ENCODE measurements at places on chromosomes 16 and 17.

- DNase-seq, result no peak
Measured at GRCh38 chr17:80812362-80813088, 179.1 kb upstream of the CHMP6 start.

DNA sequence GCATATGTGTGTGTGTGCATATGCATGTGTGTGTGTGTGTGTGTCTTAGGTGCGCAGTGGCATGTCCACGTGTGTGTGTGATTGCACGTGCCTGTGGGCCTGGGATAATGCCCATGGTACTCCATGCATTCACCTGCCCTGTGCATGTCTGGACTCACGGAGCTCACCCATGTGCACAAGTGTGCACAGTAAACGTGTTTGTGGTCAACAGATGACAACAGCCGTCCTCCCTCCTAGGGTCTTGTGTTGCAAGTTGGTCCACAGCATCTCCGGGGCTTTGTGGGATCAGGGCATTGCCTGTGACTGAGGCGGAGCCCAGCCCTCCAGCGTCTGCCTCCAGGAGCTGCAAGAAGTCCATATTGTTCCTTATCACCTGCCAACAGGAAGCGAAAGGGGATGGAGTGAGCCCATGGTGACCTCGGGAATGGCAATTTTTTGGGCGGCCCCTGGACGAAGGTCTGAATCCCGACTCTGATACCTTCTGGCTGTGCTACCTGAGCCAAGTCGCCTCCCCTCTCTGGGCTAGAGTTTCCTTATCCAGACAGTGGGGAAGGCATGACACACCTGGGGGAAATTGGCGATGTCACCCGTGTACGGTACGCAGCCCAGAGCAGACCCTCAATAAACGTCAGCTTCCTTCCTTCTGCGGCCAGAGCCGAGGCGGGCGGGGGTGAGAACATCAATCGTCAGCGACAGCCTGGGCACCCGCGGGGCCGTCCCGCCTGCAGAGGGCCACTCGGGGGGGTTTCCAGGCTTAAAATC is 47.6 kb downstream of the IL21R start:
- no peak for DNase-seq

GRCh38 chr16:49000594-49000993 is 281.0 kb downstream of the CBLN1 start:
- no peak for DNase-seq

DNA sequence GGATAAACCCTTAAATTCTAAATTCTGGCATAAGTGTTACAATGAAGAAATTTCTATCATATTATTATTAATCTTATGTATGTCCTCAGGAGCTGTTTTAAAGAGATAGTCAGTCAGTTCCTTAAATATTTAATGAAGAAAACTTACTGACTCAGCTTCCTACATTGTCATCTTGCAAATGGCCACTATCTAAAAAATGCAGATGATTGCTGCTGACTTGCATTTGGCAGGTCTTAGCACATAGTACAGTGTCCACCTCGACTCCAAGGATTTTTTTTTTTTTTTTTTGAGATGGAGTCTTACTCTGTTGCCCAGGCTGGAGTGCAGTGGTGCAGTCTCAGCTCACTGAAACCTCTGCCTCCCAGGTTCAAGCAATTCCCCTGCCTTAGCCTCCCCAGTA is 55.1 kb upstream of the CORO6 start:
- no peak for DNase-seq

DNA sequence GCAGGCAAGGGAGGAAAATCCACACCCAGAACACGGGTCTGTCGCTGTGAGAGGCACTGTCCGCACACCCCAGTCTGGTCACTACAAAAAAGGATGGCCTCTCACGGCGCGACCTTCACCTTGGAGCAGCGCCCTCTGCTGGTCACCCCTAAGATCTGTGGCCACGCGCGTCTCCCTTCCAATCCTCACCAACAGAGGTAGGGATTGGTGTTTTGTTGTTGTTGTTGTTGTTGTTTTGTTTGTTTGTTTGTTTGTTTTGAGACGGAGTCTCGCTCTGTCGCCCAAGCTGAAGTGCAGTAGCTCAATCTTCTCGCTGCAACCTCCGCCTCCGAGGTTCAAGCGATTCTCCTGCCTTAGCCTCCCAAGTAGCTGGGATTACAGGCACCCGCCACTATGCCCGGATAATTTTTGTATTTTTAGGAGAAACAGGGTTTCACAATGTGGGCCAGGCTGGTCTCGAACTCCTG is 15.0 kb upstream of the C17orf58 start:
- DNase-seq, result no peak

- no peak for DNase-seq
Measured at GRCh38 chr16:81784072-81784795, 5.1 kb downstream of the PLCG2 start.

DNA sequence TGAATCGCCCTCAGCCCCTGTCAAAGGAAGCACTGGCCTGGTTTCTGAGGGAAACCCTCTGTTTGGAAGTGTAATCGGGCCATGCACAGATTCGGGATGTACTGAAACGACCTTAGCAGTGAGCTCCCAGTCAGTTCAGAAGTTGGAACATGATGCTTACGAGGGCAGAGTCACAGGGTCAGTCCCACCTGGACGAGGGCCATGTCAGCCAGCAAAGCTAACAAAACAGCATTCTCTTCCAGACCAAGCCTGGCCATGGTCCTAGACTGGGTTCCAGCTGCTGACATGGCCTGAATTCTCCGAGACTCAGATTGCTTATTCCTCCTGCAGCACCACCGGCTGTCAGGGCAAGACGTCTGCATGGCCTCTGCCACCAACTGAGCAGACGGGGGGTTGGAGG is 192.2 kb upstream of the WSCD1 start:
- peak; percentile 16 for DNase-seq

DNA sequence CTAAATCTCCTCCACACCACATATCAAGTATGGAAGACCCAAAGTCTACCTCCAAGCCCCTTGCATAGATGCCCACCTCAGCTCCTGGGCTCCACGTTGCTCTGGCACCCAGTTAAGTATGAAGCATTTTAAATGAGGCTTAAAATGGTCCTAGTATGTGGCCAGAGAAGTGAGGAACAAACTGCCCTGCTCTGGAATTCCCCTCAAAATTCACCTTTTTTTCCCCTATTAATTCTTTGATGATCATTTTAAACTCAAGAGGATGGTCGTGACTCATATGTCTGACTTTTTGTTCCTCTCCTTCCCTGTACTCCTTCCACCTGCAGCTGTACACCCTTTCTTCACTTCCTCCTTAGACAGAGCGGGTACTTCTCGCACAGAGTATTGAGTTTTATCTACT is 234.5 kb upstream of the MYOCD start:
- DNase-seq, result no peak

GRCh38 chr17:36515837-36516236 is 18.8 kb downstream of the MYO19 start:
- no peak for DNase-seq

- DNase-seq, result no peak
Measured at GRCh38 chr17:77487211-77487629, 346.5 kb downstream of the SEC14L1 start.

- DNase-seq, result no peak
Measured at GRCh38 chr17:78034429-78035091, 76.1 kb downstream of the TNRC6C start.

DNA sequence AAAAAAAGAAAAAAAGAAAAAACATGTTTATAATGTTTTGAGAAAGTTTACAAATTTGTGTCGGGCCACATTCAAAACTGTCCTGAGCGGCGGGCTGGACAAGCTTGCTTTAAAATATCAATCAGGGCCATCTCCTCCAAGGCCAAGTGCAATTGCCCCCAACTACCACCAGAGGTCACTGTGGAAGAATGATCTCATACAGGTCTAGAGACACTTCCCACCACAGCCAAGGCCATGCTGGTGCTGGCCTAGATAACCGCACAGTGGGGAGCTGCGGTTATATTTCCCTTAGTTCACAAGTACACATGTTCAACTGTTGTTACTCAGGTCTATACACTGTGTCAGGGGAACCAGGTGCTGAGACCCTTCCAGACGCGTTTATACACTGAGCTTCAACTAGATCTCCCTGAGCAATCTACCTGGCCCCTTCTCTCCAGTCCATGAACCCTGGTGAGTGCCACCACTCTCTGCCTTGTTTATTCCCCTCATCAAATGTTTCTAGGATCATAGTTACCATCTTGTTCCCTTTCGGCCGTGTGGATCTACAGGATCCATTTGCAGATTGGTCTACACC is 83.8 kb upstream of the CCL2 start:
- no peak for DNase-seq

GRCh38 chr17:41864836-41865595 is at the start of gene KLHL11:
TSS of gene KLHL11 (minus strand) at chr17:41865423. CDS start at chr17:41865370, 53 bp downstream.
- peak; percentile 38 for DNase-seq

DNA sequence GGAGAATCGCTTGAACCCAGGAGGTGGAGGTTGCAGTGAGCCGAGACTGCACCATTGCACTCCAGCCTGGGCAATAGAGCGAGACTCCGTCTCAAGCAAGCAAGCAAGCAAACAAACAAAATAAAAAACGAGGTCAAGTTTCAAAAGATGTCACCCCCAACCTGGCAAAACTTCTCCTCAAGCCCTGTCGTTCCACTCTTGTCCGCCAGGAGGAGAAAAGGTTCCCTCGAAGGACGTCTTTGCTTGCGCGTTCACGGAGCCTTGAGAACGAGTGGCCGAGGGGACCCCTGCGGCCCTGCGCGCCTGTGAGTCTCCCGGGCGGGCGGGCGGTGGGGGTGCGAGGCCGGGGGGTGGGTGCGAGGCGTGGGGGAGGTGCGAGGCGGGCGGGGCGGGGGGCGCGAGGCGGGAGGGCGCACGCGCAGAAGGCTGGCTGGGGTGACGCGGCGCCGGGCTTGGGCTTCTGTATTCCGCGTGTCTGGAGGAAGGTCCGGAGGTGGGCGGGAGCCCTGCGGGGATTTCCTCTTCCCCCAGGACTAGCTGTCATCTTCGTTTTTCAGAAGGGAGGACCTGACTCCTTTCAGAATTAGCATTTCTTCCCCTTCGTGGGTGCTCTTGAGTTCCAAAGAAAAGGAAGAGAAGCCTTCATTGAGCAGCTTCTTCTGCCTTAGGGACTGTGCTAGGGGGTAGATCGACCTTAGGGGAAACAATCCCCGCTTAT is 3.7 kb downstream of the SLC52A1 start:
- peak; percentile 51 for DNase-seq

DNA sequence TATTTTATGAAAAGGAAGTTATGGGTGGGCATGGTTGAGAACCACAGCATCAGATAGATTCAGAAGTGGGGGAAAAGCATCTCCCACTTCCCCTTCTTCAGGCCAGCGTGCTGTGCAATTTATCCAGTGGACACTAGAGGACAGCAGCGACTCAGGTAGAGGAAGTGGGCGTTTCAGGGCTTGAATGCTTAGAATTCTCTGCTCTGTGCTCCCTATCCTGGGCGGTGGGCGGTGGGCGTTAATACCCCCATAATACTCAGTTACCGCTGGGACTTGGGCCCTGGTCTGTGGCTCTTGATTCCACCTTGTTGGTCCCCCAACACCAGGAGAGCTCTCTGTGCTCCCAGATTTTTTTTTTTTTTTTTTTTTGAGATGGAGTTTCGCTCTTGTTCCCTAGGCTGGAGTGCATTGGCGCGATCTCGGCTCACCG is 3.7 kb upstream of the LYZL6 start:
- no peak for DNase-seq

DNA sequence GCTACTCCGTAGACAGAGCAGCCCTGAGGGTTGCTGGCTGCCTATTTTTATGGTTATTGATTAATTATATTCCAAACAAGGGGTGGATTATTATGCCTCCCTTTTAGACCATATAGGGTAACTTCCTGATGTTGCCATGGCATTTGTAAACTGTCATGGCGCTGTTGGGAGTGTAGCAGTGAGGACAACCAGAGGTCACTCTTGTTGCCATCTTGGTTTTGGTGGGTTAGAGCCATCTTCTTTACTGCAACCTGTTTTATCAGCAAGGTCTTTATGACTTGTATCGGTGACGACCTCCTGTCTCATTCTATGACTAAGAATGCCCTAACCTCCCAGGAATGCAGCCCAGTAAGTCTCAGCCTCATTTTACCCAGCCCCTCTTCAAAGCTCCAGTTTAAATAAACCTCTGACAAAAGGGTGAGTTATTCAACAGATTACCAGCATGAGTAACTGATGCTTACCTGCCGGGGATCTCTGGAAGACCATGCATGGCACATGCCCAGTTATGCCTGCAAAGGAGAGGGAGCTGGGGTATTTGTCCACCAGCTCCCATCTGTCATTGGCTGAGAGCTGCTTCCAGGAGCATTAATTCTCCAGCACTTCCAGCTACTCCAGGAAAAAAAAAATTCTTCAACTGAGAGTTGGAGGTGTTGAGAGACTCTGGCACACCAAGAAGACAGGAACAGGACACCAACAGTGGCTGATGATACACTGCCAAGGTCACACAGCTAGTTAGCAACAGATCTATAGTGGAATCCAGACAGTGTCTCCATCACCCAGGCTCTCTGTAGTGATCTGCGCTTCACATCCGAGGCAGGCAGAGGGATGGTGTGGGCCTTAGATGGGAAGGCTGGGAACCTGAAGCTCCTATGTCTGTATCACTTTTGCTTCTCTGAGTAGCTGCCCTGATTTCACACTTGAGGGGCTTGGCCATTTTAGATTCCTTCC is 36.6 kb upstream of the IL21R start:
- DNase-seq, result no peak

- DNase-seq, result no peak
Measured at GRCh38 chr16:57993897-57994296, 6.6 kb downstream of the ZNF319 start.

GRCh38 chr17:60744355-60744966 is 66.8 kb downstream of the BCAS3 start:
- DNase-seq, result no peak

- no peak for DNase-seq
Measured at GRCh38 chr17:81160306-81160705, 5.0 kb upstream of the PVALEF start.

GRCh38 chr17:32258383-32259140 is 7.1 kb upstream of the RHBDL3 start:
- DNase-seq, result no peak

DNA sequence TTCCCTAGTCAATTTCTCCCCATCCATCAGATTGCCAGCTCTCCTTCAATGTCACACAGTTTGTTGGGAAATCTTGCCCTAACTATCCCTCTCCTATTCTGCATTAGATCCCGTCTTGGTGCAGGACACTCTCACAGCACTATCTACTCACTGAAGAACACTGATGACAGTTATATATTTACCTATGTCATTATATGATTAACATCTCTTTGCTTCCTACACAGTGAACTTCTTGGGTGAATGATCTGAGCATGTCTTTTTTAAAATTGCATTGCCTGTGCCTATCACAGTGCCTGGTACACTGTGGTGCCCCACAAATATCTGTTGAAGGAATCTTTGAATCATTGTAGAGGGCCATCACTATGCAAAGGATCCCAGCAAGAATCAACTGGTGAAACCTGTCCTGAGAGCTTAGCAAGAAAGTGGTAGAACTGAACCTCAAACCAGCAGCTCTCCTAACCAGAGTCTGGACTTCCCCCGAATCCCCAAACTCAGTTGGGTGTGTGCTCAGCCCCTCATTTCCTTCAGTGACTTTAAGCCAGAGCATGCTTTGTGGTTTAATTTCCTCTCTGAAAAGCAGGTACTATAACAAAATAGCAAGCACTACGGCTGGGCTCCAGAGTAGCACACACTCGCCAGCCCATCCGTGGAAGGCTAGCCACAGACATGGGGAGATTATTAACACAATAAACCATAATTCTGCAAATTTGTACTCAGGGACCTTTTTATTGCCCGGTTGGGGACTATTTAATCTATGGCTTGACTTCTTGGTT is 680.7 kb upstream of the SALL1 start:
- no peak for DNase-seq

GRCh38 chr17:41444186-41444585 is 3.4 kb upstream of the KRT38 start:
- no peak for DNase-seq

- DNase-seq, result no peak
Measured at GRCh38 chr17:36503456-36504155, 17.1 kb downstream of the ZNHIT3 start.

- DNase-seq, result no peak
Measured at GRCh38 chr17:411421-412120, 59.0 kb upstream of the RPH3AL start.

GRCh38 chr17:67615011-67615561 is 102.7 kb upstream of the NOL11 start:
- no peak for DNase-seq
